ENCODE measurements at places on chromosomes 7 and 10.

GRCh38 chr10:117788911-117789310, 246.4 kb downstream of the EMX2 start:
- DNase-seq: no peak

GRCh38 chr10:30125496-30125895, 66.1 kb upstream of the JCAD start:
- no peak for DNase-seq

GRCh38 chr10:99827936-99828335, 45.5 kb downstream of the ABCC2 start:
- DNase-seq: no peak

DNA sequence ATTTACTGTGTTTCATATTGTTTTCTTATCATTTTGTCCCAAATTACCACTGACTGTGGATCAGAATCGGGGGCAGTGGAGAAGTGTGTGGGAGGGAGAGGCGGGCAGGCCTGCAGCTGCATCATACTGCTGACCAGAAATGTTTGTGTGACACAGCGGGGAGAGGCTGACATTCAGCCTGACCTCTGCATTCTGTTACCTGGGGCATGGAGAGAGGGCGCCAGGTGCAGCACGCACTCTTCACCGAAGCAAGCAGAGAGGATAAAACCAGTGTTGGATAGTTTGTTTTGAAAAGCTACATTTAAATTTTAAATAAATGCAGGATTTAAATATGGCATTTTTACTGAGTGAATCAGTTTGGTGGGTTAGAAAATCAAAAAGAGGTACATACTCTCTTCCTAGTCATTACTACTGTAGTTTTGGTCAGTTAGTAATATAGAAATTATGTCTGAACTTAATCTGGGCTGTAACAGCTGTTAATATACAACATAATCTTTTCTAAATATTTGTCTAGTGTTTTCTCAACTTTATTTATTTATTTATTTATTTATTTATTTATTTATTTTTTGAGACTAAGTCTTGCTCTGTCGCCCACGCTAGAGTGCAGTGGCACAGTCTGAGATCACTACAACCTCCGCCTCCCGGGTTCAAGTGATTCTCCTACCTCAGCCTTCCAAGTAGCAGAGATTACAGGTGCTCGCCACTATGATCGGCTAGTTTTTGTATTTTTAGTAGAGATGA, 8.8 kb upstream of the STMP1 start:
- DNase-seq: no peak

- no peak for DNase-seq
Observed at GRCh38 chr7:2864999-2865670, 21.0 kb upstream of the GNA12 start.

Data from DMS 273 treated with DMSO at 0.1 percent for 48 hours (cell line).